Hematopoietic multipotent progenitor cell treated with erythropoietin and hydrocortisone succinate and interleukin-3 and kit ligand, for 6 days (in vitro differentiated cells): ENCODE measurements at places on chromosomes 16 and 17.

GRCh38 chr16:79036541-79036940 is 564.0 kb downstream of the MAF start:
- no peak for DNase-seq

GRCh38 chr16:49629851-49630250 is 226.1 kb downstream of the ZNF423 start:
- DNase-seq = no peak

DNA sequence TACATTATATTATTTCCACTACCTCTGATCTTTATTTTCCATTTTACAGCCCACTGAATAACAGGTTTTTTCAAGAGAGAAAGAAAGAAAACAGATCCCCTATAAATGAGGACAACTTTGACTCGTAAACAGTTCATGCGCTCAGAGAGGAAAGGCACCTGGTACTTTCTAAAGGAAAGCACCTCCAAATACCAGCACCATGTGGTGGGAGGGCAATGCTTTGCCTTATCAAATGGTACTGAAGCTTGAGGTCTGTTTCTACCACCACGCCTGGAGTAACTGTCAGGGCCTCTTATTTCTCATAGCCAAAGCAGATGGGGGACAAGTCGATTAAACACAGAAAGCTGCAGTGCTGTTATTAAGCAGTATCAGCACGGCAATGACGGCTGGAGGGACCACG is 510.3 kb upstream of the ZFHX3 start:
- DNase-seq = no peak

DNA sequence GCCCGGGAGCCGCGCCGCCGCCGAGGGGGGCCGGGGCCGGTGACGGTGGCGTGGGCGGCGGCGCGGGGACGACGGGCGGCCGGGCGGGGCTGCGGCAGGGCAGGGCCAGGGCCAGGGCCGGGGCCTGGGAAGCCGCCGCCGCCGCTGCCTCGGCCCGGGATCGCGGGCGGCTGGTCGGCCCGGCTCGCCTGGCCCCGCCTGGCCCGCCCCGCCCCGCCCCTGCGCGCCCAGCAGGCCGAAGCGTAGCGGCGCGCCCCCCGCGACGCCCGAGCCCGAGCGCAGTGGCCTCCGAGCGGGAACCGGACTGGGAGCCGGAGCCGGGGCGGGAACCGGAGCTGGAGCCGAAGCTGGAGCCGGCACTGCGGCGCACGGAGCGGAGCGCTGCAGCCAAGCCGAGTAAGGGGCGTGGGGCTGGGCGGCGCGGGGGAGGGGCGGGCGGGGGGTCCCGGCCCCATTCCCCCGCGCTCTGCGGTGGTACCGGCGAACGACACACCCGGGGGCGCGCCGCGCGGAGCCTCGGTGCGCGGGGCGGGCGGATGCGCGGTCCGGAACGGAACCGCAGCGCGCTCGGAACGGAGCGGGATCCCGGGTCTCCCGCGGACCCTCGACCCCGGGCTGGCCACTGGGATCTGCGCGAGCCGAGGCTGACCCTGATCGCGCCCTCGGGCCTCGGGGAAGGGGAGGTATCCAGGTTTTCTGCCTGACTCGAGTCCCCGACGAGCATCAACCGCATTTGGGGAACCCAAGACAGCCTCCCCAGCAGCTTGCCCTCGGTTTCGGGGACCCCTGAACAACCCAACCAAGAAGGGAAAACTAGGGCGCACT is at the start of gene BEAN1:
Gene BEAN1 (plus strand): TSS at position 260 of the 825 bp plus-strand sequence. CDS start 10,382 bp downstream, outside the sequence.
- DNase-seq = peak; percentile 18

GRCh38 chr16:20903116-20903898 is 2.7 kb downstream of the LYRM1 start:
- peak; percentile 77 for DNase-seq

DNA sequence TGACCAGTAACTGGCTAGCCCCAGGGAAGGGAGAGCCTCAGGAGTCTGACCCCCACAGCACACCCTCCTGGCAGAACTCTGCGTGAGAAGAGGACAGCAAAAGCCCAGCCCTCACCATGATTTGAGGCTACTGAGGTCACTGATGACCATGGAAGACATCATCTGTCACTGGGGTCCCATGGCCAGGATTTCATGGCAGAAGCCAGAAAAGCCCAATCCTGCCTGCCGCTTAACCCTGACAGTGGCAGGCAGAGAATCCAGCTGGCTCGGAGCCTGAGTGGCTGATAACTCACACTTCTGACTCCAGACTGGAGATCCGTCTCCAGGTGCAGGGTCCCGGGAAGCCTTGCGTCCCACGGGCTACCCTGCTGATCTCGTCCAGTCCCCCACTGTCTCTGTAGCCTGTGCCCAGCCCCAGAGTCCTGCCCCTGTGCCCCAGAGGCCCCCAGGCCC is 17.5 kb downstream of the GRIN2C start:
- DNase-seq = no peak

DNA sequence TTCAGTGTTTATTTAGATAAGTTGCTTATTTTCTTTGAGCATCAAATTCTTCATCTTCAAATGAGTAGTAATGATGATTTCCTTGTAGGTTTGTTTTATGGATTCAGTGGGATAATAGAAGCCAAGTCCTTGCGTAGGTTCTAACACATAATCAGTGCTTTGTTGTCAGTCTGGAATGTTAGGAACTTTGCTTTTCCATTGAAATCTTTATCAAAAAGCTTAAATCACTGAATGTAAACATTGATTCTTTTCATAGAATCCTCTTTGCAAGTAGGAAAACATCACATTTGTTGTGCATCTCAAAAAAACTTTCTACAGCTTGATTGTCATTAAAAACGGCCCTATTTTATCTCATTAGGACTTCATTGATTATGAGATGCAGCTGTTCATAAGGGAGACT is 490.3 kb upstream of the GOT2 start:
- DNase-seq = no peak

GRCh38 chr17:6943406-6943805 is 52.4 kb upstream of the ALOX12 start:
- no peak for DNase-seq

DNA sequence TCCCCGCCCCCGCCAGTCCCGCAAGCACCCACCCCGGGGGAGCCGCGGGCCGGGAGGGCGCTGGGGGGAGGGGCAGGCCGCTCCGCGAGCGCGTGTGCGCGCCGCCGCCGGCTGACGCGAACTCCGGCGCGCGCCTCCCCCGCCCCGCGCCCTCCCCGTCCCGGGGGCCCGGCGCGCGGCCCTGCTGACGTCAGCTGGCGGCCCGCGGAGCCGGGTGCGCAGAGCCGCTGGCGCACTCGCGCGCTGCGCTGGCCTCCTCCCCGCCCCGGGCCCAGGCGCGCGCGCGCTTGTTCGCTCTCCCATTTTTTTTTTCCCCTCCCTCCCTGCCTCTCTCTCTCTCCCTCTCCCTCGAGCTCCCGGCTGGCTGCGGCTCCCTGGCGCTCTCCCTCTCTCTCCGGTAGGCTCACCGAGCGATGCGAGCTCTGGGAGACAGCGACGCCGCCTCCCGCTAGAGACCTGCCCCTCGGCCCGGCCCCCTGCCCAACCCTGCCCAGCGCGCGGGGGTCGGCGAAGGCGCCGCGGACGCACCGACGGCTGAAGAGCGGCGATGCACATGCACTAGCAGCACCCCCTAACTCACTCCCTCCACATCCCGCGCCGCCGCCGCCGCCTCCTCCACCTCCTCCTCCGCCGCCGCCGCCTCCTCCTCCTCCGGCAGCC is at the start of gene GNAO1:
Gene GNAO1 (plus strand): TSS at position 334 of the 660 bp plus-strand sequence. CDS start 747 bp downstream, outside the sequence.
- DNase-seq = peak; percentile 52

DNA sequence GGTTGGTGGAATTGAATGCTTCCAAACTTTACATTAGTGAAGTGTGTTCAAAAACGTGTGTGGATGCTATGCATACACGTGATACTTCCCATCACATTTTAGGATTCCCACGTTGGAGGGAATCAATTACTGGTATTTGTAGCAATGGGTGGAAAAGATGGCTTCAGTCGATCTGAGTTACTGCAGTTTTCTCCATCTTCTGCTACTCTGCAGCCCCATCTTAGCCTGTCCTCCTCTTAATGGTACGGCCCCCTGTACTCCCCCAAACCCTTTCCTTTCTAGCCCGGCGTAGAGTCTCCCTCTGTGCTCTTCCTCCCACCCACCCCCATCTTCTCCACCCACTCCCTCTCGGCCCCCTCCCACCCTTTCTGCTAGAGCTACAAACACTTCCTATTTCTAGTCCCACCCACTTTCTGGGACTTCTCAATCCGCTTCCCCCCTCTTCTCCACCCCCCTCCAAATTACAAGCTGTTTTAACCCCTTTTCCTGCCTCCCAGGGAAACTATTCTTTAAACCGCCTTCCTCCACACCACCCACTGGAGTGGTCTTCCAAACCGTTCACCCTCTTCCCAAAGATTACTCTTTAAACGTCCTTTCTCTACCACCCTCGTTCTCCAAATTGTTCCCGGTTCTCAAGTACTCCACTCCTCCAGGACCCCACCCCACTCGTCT is 1.1 kb downstream of the CHTF8 start:
- peak; percentile 68 for DNase-seq

DNA sequence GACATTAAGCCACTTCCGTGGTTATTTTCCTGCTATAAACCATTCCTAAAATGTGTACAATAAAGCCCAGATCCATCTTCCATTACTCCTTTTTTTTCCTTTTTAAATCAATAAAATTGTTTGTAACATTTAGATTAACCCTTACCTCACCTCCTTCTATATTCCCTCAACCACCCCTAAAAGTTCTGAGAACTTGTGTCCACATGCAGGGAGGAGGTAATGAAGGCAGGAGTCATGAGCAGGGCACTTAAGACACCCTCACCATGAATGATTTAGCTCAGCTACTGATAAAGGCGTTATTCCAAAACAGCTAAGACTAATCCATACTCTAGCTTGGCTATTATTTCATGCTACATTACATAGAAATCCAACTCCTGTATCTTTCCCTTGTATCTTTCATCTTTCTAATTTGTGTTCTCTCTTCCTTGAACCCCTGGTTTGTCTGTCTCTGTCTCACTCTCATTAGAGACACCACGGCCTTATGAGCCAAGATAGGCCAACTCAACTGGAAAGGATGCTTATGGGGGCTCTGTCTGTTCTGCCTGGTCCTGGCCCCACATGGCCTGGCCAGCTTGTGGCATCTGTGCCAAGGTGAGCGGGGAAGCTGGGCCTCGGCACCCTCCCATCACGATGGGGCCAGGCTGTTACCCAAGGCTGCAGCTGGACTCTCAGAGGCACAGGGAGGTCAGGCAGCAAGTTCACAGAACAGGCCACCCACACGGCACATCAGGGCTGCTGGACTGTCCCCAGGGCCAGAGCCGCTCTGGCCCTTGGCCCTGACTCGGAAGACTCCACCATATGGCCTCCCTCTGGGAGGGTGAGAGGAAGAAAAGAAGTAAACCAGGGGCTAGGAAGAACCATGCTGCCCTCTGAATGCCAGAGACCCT is 294.4 kb downstream of the SOX9 start:
- no peak for DNase-seq

- DNase-seq = no peak
These were observed 74.5 kb upstream of the PMFBP1 start for GRCh38 chr16:72246423-72246822.

DNA sequence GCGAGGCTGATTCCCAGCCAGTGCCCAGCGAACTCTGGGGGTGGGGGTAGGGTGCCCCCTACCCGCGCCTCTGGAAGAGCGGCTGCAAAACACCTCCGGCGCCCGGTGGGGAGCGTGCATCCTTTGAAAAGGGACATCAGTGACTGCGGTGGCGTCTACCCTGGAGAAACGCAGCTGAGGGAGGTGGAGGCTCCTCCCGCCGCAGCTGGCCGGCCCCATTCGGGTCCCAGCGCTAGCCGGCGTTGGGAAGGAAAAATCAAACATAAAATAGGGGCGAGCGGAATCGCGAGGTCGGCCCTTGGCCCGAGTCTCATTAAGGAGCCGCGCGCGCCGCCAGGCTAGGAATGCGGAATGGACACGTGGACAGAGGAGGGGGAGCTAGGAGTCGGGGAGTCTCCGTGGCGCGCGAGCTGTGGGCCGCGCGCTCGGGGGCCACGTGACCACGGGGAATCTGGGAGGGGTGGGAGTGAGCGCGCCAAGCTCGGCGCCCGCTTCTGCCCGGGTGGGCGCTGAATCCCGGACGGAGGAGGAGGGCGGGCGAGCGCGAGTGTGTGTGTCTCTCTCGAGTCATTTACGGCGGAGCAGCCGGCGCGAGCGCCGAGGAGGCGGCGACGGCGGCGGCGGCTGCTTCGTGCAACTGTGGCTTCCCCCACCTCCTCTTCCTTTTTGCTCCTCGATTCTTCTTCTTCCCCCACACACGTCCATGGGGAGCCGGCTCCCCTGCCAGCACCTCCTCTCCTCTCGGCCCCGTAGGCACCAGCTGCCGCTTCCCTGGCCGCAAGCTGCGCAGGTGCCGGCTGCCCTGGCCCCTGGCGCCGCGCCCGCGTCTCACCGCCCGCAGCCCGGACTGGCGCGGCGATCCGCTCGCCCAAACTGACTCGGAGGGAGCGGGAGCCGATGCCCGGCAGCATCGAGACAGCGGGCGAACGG is at the start of gene TMEM132E:
Gene TMEM132E (plus strand): TSS at position 566 of the 930 bp plus-strand sequence. CDS start 1,495 bp downstream, outside the sequence.
- DNase-seq = peak; percentile 17

DNA sequence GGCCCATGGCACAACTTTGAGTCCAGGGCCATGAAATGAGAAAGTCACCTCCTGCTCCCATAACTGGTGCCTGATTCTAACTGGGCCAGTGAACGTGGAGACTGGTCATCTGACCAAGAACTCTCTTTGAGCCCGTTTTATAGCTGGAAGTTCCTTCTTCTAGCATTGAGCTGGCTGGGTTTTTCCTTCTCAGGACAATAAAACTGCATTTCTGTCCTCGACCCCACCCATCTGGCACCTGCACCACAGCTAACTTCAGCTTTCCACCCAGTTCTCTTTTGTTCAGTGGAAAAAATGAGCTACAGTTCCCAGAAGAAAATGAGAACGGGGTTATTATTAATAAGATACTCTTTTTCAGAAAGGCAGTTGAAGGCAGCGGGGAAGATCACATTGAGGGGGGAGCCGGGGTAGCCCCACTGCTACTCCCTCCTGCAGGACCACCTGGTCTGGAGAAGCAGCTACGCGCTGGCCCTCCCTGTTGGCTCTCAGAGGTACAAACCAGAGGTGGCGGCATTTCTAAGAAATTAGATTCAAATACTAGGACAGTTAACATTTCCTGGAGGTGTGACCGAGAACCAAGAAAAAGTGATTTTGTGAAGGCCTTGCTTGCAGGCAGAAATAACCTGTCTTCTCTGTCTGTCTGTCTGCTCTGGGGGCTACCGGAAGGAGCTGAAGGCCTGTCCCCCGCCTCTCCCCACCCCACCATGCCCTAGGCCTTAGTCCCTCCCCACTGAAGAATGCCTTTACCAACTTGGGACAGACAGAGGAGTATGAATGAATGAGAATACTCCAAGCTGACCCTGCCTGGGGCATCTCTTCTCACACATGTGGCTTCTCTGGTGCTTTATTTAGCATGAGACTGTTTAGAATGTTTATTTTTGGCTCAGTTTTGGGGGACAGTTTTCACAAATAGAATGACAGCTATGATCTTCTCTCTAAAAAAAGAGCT is 123.9 kb downstream of the XYLT1 start:
- peak; percentile 47 for DNase-seq
